ENCODE measurements at places on chromosomes 5 and 9.

- no peak for DNase-seq
Measured at GRCh38 chr9:14907360-14907685, 2.9 kb downstream of the FREM1 start.

GRCh38 chr5:135064235-135064570, 30.2 kb upstream of the PITX1 start:
- DNase-seq: no peak

GRCh38 chr9:34362614-34363214, 14.0 kb downstream of the MYORG start:
- DNase-seq: no peak

DNA sequence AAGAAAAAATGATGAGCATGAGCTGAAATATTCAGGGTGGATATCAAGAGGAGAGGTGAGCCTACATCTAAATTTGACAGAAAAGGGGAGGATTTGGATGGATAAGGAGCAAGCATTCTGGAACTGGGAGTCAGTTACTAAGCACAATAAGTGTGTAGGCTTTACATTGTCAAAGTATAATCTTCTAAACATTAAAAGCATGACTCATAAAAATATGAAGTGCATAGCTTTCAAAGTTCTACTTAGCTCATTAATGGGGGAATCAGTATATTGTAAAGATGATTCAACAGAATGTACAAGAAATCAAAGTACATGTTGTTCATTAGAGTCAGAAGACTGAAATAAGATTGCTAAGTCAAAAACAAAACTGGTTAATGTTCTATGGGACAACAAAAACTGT, 248.0 kb upstream of the GAS1 start:
- DNase-seq: no peak

DNA sequence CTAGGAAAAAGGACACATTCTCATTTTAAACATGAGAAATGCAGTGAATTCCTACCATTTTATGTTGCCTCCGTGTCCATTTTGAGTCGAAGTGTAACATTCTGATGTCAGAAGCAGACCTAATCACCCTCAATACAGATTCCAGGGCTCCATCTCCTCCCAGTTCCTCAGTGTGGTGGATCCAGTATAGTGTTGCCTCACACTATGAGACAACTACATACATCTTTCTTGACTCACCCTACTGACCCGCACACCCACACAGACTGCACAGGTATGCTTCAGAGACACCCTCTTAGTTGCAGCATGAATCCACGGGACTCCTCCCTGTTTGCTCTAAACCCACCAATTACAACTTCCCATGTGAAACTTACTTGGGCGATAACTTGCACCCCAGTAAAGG, 564.9 kb downstream of the SEMA5A start:
- no peak for DNase-seq

DNA sequence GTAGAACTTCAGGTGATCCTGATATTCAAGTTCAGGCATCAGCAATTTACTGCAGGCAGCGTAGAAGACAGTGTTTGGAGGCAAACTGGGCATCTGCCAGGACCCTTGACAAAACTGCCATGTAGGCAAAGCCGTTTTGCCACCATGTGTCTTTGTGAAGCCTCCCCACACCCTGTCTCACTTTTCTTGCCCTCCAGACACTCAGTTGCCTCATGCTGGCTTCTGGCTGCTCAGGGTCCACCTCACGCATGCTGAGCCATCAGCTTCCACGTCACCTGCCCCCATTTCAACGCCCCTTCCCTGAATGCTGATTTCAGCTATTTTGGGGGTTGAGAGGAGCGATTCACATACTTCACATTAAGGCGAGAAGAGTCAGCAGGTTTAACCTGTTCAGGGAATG, 165.2 kb upstream of the KLF9 start:
- no peak for DNase-seq

- no peak for DNase-seq
Measured at GRCh38 chr5:172002310-172002709, 4.1 kb downstream of the FBXW11 start.

- no peak for DNase-seq
Measured at GRCh38 chr5:173689171-173689736, 72.8 kb upstream of the BOD1 start.

DNA sequence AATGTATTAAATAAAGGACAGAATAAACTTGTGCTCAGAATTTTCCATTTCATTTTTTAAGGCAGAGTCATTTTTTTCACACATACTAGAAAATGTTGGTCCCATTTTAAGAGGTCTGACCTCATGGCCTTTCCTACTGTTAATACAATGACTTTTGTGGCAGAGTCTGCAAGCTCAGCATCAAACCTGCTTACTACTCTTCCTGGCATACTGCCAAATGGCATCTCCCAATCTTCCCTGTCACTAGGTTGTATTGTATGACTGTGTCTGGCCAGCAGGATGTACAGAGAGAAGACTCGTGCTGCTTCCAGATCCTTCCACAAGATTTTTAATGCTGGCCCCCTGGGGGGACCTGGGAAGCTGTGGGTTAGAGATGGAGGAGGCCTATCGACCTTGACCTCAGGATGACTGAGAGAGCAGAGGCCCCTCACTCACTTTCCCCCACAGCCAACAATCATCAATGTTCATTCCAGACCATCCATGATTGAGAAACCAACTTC, 64.7 kb downstream of the BARX1 start:
- no peak for DNase-seq

GRCh38 chr5:132182359-132183040, 45.2 kb downstream of the P4HA2 start:
- DNase-seq: no peak

DNA sequence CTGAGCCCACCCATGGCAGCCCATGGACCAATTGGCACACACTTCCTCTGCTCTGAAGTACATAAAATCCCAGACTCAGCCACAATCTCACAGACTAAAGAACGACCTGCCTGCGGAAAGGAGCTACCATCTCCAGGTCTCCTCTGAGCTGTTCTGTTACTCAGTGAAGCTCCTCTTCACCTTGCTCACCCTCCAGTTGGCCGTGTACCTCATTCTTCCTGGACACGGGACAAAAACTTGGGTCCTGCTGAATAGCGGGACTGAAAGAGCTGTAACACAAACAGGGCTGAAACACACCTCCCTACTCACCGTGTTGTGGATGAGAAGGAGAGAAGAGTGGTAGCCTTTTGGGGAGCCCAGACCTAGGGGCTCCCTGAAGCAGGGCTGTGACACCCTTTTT, 128.7 kb downstream of the GAS1 start:
- no peak for DNase-seq

- DNase-seq: no peak
Measured at GRCh38 chr5:98753507-98753906, 20.0 kb upstream of the RGMB start.

DNA sequence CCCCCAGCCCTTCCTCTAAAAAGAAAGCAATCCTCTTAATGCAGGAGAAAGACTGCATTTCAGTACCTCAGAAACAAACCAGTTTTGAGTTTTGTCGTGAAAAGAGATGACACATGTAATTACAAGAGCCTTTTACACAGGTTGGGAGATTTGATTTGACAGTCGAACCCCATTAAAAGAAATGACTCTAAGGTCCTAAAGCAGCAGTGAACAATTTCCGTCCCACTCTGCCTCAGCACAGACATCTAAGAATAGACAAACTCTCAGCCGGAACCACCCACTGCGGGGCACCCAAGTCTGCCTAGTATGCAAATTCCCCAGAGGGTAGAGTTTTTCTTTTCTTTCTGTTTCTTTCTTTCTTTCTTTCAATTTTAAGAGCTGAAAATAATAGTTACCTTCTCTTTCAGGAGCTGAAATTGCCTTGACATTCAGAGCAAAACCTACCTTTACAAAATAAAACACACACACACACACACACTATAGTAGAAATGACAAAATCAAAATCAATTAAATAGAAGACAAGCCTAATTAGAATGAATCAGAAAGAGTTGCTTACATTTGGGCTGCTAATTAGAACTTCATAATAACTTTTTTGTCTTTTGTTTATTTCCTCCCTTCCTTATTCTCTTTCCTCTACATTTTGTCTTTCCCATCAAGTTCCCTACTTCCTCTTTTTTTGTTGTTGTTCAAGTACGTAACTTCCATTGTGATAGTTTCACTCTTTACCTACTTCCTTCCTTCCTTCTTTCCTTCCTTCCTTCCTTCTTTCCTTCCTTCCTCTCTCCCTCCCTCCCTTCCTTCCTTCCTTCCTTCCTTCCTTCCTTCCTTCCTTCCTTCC, 65.1 kb downstream of the BASP1 start:
- DNase-seq: no peak

DNA sequence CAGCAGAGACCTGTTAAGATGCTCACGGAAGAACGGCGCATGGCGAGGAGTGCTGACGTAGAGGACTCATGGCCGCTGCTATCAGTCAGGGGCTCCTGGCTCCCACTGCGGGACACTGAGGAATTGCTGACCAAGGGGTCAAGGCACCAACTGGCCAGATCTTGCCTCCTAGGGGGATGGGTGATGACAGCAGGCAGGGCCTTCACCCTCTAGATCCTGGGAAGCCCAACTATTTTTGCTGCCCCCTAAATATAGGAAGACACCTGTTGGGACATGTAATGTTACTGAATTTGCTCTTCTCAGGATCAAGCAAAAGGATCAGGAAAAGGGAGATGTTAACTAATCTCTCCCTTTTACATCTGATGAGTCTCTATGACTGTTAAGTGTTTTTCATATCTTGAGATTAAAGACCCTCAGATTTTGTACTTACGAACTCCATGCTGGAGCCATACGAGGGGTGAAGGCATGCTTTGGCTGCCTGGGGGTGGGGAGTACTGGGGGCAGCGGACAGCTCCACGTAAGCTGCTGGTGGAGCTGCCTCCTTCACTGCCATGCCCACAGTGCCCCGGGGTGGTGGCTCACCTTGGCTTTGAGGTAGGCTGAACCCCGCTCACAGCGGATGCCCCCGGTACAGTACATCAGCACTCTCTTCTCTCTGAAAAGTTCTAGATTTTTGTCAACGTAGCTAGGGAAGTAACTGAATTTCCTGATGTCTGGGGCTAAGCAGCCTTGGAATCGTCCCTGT, 28.1 kb downstream of the TSTD2 start:
- no peak for DNase-seq

- no peak for DNase-seq
Measured at GRCh38 chr9:8261737-8262136, 462.2 kb upstream of the DMAC1 start.
